ENCODE measurements at places on chromosomes 2 and 18.

GRCh38 chr2:191895195-191895594 is 48.3 kb upstream of the CAVIN2 start:
- no peak for ATAC-seq

- ATAC-seq = no peak
Measured at GRCh38 chr2:135512099-135512498, 18.9 kb downstream of the ZRANB3 start.

GRCh38 chr2:641164-641871 is 35.9 kb downstream of the TMEM18 start:
- no peak for ATAC-seq

- no peak for ATAC-seq
Measured at GRCh38 chr18:44848644-44849335, 168.1 kb downstream of the SETBP1 start.

- ATAC-seq = peak; percentile 88
Measured at GRCh38 chr18:49169037-49169521, 218.3 kb upstream of the SMAD7 start.

GRCh38 chr2:163729636-163730273 is 6.1 kb downstream of the FIGN start:
- ATAC-seq = no peak

DNA sequence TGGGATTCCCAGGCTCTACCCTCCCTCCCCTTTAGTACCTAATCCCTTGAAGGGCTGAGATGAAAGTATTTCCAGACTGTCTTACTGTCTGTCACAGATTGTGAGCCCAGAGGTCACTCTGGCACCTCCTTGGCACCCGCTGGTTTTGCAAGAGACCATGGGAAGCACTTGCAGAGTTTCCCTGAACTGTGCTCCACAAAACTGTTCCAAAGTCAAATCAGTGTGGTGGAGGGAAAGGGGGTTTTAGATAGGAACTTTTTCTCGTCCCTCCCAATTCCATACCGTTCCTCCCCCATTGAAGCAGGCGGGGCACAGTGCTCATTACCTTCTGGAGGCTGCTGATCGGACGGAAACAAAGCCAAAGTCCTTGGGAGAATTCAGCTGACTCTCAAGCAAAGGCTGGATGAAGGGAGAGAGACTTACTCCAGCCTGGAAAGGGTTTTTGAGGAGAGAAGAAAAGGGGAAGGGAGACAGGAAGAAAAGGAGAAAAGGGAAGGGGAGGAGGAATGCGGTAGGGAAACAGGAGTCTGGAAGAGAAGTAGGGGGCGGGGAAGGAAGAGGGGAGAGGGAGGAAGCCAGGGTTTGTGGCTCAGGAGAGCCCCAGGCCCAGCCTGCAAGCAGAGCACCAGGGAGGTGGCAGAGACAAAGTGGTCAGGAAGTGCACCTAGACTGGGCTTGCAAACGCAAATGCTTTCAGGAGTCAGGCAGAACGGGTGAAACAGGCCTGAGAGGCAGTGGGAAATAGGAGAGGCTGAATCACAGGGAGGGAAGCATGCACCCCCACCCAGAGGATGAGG is 88.4 kb upstream of the SP3 start:
- no peak for ATAC-seq

- ATAC-seq = peak; percentile 68
Measured at GRCh38 chr18:13375302-13376255, 157.0 kb downstream of the LDLRAD4 start.

DNA sequence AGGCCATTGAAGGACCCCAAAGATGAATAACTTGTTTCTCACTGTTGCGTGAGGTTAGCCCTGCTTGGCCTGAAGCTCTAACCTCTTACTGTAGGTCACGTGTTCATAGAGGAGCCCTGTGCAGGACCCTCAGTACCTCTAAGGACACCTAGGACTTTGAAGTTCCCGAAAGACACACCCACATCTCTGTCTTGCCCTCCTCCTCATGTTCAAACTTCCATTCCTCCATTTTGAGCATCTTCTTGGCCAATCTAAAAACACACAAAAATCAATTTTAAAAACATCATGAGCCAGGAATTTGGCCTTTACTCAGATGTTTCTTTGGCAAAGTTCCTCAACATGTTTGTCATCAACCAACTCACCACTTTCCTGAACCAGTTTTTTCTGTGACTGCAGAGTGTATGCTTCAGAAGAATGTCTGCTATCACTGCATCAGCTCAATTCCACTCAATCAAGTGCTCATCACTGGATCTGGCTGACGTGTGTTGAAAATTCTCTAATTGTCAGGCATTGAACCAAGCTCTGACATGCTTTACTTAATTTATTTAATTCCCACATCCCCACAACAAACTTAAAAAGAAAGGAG is 101.6 kb downstream of the AP1S3 start:
- no peak for ATAC-seq

DNA sequence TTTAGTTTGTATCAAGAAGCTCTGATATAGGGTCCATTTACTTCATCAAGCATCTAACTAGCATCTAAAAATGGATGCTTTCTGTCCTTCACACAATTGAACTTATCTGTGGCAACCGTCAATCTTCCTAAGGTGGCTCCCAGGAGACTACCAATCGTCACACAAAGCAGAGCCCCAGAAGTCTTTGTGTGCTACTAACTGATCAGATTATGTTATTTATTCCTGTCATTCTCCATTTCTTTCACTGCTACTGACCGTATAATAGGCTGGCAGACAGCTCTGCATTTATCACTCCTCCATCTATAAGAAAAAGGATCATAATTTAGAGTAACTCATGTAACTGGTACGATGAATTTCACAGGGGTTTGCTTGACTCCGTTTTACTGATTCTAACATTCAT is 585.0 kb upstream of the NXPH2 start:
- ATAC-seq = no peak

GRCh38 chr18:40159141-40160017 is 1795.7 kb upstream of the PIK3C3 start:
- ATAC-seq = no peak

DNA sequence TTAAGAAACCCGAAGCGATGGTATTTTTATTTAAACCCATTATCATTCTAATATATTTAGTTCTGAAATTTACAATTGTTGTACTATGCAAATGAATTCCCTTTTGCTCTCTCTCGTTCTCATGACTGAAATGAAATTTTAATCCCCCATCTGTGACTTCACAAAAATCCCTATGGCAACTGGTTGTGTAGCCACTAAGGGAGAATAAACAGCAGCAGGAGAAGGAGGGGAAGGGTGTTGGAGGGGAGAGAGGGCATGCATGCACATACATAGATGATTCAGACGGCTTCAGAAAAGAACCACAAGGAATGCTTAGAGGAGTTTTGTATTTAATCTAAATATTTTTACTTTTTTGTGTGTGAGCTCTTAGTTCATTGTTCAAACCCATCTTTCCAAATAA is 36.8 kb downstream of the CPS1 start:
- no peak for ATAC-seq

DNA sequence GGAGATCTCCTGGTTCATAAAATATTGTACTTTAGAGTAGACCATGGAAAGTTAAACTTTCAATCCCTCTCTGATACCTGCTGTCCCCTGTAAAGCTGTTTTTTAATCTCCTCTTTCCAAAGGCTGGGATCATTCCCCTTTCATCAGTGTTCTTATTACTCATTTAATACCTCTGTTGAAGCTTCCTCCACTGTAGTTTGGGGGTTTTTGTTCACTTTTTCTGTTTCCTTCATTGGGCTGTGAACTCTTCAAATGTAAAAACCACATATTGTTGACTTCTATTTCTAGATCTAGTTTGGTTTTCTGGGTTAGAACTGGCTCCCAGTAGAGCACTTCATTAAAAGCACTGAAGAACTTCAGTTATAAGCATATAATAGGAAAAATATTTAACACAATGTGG is 598.1 kb downstream of the RNF144A start:
- ATAC-seq = peak; percentile 20

DNA sequence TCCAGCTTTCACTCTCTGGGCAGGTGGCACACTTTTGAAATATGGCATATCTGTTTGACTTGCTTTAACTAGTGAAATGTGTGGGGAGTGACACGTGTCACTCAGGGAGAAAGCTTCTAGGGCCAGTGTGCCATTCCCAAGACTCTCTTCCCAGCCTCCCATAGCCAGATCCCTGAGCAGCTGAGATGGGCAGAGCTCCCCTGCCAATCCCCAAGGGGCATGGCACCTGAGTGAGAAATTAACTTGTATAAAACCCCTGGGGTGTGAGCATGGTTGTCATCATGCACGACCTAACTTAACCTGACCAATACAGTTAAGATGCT is 39.0 kb upstream of the MARCO start:
- ATAC-seq = no peak

DNA sequence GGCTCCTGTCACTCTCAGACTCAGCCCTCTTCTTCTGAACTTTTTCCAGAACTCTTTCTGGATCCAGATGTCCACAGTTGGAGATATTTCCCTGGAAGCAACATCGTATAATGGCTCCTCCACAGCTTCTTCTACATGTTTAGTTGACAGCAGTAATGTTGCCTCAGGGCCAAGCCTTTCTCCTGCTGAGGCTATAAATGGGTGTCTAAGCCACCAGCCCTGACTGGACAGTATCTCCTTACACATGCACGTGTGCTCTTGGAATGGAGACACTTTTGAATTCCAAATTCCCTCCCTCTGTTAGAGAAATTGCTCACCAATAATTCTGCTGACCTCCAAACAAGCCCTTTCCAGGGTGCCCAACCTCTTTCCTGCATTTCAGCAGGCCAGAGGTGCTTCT is 156.2 kb upstream of the PIK3C3 start:
- no peak for ATAC-seq

- no peak for ATAC-seq
Measured at GRCh38 chr2:239803766-239804115, 221.4 kb downstream of the NDUFA10 start.

DNA sequence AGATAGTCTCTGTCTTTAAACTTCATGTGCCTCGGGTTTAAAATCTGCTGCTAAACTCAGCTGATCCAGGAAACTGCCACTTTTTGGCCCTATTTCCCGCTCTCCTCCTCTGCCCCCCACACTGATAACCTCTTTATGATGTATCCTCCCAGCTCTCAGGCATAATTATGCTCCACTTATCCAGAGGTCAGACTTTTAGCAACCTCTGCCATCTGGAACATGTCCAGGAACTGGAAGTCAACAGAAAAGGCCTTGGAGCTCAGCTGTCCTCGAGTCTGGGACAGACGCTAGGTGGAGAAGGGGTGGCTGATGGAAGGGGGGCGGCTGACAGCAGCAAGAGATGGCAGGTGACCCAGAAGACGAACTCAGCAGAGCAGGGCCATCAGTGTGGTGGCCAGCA is 41.2 kb downstream of the ASAP2 start:
- no peak for ATAC-seq

GRCh38 chr2:238228700-238229099 is 11.1 kb downstream of the HES6 start:
- ATAC-seq = no peak

GRCh38 chr2:166239548-166239947 is 111.7 kb upstream of the SCN1A start:
- no peak for ATAC-seq

DNA sequence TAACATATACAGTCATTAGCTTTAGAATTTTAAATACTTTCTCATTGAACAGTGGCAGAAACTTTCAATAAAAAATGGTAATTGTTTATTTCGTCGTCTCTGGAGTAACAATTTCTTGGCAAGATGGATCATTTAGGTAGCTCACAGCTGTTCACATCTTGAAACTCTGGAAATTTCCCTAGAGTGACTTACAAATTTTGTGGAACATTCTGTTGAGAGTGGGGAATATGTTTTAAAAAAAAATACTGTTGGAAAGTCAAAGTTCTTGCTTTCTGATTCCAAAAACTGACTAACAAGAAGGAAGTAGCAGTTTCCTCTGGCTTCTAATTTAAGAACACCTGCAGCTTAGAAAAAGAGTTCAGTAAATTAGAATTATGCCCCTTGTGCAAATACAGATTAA is 11.2 kb upstream of the CALCRL start:
- no peak for ATAC-seq

DNA sequence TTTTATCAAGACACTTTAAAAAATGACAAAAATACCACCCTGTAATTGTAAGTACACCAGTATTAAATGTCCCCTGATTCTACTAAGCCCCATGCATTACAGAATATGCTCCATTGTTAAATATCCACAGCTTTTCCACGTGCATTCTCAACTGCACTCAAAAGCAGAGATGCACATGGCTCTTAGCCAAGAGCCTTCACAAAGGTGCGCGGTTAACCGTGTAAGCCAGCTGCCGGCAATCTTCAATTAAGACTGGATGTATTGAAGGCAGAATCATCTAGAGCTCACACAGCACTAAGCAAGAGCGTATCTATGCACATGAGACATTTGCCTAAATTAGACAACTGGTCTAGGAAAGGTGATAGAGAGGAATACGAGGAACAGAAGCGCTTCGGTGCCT is 278.3 kb downstream of the NAPG start:
- ATAC-seq = no peak

- no peak for ATAC-seq
Measured at GRCh38 chr2:9998916-9999654, 44.3 kb upstream of the KLF11 start.

GRCh38 chr2:27006602-27007415 is 26.0 kb upstream of the TMEM214 start:
- no peak for ATAC-seq

DNA sequence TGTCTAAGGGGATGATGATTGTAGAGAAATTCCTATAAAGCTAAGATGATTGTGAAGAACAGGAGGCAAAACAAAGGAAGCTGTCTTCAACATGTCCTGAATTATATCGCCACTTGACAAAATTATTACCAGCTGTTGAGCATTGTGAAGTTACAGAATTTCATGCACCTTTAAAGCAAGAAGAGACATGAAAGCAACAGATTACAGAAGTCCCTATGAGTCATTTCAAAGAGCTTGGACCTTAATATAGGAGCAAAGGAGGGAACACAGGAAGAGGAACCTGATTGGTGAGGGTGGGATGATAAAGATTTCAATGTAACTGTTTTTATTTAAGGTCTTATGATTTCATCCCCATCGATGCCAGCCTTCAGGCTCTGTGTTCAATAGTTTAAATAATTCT is 526.9 kb upstream of the HNMT start:
- no peak for ATAC-seq

GRCh38 chr2:47640356-47640755 is 142.6 kb upstream of the MSH6 start:
- no peak for ATAC-seq

GRCh38 chr2:36163520-36164254 is 191.9 kb upstream of the CRIM1 start:
- ATAC-seq = no peak

- ATAC-seq = no peak
Measured at GRCh38 chr2:198456418-198456817, 652.0 kb downstream of the PLCL1 start.

GRCh38 chr2:170932166-170932565 is 3.1 kb downstream of the GORASP2 start:
- no peak for ATAC-seq

DNA sequence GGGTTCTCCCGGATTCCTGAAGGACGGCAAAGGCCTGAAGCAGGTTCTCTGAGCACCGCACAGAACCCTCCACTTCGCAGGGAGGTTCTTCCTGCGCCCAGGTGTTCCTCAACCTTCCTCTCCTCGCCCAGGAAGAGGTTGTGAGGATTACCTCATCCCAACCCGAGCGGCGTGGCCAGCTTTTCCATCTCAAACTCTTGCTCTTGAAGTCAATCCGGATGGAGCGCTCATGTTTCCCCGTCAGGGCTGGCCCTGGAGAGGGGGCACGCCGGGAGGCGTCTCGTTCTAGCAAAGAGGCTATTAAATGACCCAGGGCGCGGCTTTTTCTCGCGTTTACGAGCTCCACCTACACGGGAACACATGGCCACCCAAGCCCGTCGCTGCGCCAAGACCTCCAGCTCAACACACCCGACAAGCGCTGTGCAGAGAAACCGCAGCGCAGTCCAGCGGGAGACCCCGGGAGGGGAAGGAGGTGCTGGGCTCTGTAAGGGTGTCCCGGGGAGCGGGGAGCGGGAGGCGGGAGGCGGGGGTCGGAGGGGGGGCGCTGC is 540 bp upstream of the RAB10 start:
- peak; percentile 43 for ATAC-seq

GRCh38 chr18:8611916-8612576 is 2.8 kb downstream of the RAB12 start:
- ATAC-seq = no peak

Measured in activated T-helper 17 cell treated with anti-CD3 and anti-CD28 coated beads, Interleukin-2, amount 50 U/mL, for 72 hours (primary cell).